ENCODE measurements at places on chromosomes 3 and 15.

DNA sequence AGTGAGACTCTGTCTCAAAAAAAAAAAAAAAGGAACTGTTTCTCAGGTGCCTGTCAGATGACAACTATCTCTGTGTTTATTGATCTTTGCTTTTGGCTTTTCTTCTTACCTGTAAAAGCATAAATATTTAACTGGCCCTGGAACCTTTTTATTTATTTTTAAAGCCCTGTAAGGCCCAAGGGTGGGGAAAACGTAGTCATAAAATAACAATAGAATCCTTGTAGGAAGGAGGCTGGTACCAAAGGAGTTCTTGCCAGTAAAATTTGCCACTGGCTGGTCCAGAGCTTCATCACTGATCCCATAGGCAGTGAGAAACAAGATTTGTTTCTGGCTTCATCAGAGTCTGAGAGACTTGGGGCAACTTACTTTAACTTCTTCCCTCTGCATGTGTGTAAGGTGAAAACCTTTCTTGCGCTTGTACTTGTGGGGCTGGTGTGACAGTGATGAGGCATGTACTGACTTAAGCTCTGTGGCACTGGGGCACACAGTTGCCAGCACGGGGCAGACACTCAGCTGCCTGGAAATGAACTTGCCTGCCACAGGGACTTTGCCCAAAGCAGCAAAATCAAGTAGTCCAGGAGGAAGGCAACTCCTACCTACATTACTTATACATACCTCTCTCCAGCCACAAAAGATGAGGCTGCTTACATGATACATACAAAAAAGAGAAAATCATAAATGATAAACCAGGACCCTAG is 19.6 kb downstream of the B4GALT4 start:
- DNase-seq, result no peak

DNA sequence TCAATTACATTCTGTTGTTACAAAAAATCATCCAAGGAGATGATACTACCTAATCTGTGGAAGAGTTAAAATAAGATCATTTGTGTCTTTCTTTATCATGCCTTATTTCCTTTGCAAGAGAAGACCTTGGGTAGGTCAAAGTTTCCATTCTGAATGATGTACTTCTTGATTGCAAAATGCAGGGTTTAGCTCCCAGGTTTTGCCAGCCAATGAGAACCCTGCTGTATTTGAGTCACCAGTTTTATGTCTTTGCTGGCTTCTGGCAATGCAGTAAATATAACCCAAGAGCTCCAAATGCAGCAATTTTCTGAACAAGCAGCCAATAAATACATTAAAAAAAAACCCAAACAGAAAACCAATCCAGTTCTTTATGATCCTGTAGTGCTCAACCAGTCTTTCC is 204.9 kb downstream of the CADPS start:
- DNase-seq, result no peak

DNA sequence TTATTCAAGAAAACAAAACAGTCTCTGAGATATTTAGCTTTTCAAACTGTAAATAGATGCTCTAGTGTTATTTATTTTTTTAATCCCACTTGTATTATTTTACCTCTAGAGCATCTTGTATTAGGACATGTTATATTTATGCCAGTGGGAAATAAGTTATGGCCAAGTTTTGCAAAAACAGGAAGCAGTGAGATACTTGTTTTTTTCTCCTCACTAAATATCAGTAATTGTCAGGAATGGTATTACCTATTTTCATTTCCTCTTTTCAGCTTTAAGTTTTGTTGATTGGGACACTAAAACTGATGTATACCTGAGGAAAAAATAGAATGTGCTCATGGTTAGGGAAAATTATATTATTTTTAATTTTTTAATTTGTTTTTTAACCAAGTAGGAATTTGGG is 8.6 kb upstream of the IL20RB start:
- DNase-seq, result no peak

GRCh38 chr15:101288905-101289513 is 6.0 kb downstream of the SNRPA1 start:
- DNase-seq, result no peak

GRCh38 chr3:195117978-195118581 is 152.9 kb downstream of the XXYLT1 start:
- DNase-seq, result no peak

DNA sequence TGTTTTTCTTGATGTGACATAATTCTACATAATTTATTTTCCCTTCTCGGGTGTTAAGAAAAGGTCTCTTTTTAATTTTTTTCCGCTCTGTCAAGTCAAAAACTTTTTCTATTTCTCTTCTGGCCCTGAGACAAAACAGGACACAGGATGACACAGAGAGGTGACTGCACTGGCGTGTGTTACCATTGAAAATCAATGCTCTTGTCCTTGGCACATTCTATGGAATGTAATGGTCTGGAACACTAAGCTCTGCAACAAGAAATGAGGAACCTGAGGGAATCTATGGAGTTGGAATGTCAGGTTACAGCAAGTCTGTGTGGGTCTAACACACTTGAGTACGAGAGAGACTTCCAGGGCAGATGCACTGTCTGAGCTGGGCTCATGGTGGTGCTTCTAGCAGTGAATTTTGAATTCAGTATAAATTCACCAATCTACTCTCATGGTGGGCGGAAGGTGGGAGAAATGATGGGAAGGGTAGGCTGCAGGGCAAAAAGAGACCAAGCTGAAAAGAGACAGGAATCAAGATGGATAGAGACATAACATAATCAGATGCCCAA is 508.3 kb downstream of the TUSC7 start:
- DNase-seq, result no peak

GRCh38 chr3:194007592-194008337 is 128.2 kb upstream of the HES1 start:
- DNase-seq, result no peak

DNA sequence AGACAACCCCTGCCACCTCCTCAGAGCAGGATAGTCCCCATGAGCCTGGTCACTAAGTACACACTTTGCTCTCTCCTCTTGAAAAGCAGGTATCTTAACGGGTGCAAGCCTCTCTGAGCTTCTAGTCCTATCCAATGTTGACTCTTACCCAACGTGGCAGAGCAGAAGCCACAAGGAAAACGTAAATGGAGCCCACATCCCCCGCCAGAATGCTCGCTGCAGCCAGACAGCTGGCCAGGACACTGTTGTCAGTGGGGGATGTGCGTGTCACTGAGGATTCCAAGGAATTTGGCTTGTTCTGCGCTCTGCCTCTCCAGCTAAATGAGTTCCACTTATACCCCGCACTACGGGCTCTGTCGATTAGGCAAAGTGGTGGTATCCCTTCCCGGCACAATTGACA is 67.8 kb upstream of the IGF1R start:
- DNase-seq, result no peak

- DNase-seq, result no peak
These were observed 662 bp downstream of the UBL7 start for GRCh38 chr15:74460298-74460697.

DNA sequence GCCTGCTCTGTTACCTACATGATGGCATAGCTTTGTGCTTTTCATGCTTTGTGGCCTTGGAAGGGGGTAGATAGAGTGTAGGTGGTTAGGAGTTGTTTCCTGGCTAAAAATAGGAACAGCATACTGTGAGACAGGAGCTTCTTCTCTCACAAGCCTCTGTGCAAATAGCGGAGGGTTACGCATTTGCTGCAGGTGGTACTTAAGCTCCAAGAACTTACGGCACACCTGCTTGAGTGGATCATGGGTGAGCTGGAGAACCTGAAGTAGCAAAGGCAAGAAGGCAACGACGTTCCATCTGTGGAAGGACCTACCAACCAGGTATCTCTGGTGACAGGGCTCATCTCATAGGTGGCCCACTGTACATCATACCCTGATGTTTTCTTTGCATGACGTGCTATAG is 66.0 kb downstream of the ST6GAL1 start:
- DNase-seq, result no peak

Data from substantia nigra (tissue), 51 donors.